ENCODE measurements at places on chromosomes 13 and 19.

DNA sequence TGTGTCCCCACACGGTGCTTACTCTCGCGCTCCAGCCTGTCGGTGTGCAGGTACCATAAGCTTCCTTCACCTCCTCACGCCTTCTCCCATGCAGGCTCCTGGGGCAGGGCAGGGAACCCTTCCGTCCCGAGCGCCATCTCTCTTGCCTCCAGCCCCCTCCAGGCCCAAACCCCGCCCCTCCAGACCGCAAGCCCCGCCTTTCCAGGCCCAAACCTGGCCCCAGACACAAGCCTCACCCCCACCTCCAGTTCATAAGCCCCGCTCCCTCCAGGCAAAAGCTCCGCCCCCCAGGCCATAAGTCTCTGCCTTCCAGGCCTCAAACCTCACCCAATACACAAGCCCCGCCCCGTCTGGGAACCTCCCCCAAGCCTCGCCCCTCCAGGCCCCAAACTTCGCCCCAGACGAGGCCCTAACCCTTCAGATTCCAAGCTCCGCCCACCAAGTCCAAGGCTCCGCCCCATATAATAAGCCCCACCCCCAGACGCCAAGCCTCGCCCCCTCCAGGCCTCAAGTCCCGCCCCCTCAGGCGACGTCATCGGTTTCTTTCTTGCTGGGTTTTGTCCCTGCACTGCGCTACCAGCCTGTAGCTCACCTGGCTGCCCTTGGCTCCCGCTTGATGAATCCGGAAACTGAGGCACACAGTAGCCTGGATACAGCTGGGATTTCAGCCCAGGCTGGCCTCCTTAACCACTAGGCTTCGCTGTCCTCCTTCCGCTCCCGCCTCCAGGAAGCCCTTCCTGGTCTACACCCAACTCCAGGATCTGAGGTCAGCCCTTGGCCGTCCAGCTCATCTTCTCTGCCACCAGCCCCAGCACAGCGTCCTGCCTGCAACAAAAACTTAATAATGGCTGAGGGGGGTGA lies 16.1 kb downstream of the MKNK2 start:
- peak; percentile 70 for DNase-seq

DNA sequence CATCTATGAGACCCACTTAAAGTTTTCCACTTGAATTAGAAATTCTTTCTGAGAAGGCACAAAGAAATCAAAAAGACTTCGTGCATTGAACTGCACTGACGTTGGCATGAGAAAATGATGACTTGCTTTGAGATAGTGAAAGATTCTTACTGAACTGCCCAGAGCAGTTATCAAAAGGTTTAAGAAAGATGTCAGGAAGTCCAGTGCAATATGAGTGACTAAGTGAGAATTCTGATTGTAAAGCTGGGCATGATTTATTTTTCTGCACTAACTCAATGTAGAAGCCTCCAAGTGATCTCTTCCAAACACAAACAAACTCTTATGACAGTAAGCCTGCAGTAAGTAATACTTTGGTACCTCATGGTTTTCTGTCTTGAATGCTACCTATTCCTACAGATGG lies 52.1 kb downstream of the SERTM1 start:
- DNase-seq: no peak

DNA sequence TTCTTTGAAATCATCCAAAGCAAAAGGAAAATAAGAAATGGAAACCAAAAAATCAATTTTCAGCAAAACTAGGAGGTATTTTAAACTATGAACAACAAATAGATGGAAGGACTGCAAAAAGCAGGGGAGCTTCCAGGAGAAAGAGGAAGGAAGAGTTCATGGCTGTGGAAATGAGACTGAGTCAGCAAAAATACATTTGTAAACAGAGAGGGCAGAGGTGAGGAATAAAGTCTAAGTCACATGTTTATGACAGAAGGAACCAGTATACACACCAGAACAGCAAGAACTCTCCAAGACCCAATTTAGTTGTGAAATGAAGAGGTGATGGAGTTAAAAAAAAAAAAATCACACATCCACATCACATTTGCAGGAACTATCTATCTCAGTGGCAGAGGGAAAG lies 69.6 kb downstream of the RNASEH2B start:
- DNase-seq: no peak

- DNase-seq: peak; percentile 38
Measured at GRCh38 chr19:18232540-18233223, 6.4 kb upstream of the PDE4C start.

DNA sequence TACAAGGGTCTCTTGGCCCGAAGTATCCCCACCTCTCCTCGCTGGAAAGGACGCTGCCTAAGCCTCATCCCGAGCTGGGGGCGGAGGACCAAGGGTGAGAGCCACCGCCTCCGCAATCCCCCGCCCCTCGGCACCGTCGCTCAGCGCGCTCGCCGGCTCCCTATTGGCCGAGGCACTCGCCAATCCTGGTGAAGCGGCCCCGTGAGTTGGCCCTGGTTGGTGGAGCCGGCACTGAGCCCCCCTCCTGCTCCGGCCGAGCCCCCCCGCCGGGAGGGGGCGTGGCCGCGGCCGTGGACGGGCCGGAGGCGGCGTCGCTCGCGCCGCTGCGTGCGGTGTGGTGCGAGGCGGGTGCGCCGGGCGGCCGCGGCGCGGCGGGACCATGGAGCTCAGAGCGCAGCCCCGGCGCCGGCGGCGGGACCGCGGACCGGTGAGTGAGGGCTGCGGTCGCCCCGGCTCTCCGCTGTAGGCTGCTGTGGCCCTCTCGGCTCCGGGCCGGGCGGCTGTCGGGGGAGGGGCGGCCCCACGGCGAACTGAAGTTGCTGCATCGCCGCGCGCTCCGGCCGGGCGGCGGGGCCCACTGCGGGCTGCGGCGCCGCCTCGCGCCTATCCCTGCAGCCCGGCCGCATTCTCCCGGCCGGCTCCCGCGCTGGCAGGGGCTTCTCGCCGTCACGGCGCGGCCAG lies at the start of gene WASF3:
WASF3 (plus strand) TSS at position 291 of the 681 bp plus-strand sequence. CDS start 84,588 bp downstream, outside the sequence.
- peak; percentile 97 for DNase-seq

DNA sequence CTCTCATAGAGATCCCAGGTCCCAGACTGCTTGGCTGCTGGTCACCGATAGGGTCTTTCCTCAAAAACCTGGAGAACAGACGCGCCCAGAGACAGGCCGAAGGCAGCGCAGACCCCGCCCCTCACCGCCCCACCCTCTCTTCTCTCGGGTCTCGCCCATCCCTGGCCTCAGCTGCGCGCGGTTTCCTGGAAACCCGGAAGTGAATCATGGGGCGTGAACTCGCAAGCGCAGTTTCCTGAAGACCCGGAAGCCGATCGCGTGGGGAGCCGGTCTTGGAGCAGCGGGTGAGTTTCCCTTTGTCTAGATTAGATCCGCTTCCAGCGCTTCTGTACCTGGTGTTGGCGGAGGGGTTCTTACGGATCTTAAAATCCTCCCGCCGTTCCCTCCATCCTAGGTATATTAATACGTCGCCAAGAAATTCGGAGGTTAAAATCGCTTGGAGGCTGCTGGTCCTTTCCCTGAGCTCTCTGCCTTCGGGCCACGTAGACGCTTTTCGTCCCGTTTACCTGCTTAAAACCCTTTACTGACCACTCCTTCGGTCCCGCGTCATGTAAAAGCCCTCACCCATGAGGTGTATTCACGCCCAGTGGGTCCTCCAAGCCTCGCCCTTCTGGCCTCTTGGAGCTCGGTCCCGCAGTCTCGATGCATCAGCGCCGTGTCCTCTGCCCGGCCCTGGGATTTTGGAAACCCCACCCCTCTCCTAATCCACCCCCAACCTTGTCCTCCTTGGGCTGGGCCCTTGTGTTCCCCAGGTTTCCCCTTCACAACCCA lies at the start of gene ZNF578:
ZNF578 (plus strand) TSS at position 230 of the 771 bp plus-strand sequence. CDS start 48,293 bp downstream, outside the sequence.
- peak; percentile 89 for DNase-seq

DNA sequence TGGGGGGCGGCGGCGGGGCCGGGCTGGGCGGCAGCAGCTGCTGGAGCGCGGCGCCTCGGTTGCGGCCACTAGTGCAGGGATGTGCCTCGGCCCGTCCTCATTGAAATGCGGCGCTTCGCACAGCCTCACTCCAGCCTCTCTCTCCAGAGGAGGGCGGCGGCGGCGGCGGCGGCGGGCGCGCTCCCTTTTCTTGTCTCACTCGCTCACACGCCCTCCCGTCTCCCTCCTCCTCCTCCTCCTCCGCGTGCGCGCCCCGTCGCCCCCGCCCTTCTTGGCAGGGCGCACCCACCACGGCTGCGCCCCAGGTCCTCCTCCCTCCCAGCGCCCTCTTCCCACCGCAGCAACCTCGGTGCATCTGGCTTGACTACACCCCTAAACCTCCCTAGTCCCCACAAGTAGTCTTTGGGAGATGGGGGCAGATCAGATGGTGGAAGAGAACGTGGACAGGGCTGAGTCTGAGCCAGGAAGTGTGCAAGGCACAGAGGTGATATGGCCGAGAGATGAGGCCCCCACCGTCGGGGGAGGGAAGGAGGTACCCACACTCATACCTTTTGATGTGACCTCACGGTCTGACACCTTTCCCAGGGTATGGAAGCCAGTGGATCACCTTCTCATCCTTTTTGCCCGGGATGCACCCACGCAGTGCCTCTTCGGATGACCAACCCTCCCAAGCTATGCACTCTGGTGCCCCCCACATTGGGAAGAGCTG lies at the start of gene DCLK1:
DCLK1 (minus strand) TSS at position 161 of the 709 bp plus-strand sequence.
- peak; percentile 54 for DNase-seq

GRCh38 chr13:90896002-90896401 lies 451.5 kb upstream of the MIR17HG start:
- no peak for DNase-seq

GRCh38 chr19:4389511-4390016 lies 10.8 kb downstream of the SH3GL1 start:
- peak; percentile 27 for DNase-seq

DNA sequence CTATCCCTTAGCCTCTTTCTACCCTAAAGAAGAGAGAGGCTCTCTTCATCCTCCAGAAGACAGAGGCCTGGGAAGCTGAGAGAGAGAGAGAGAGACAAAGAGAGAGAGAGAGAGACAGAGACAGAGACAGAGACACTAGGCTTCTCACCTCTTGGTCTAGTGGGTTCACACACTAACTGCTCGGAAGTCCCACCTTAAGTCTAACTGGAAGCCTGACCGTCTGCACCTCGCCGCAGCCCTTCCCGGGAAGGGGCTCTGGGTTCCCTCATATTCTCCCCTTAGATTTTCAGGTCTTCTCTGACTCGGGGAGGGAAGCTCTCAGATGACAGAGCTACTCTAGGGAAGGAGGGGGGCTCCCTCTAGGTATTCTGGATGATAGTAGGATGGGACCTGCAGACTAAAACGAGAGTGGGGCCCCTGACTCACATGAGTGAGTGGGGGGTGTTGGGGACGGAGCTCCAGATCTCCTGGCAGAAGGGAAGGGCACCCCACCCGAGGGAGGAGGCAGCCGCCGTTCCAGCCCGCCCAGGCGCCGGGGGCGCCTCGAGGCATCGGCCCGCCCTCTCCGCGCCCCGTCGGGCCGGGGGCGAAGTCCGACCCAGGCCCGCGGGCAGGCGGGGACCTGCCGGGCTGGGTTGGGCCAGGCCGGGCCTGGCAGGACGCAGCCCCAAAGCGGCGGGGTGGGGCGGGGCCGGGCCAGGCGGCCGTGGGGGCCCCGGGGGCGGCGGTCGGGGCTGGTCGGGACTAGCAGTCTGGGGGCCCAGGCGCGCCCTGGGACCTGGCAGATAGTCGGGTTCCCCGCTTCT lies 2.0 kb upstream of the JUNB start:
- DNase-seq: peak; percentile 64

DNA sequence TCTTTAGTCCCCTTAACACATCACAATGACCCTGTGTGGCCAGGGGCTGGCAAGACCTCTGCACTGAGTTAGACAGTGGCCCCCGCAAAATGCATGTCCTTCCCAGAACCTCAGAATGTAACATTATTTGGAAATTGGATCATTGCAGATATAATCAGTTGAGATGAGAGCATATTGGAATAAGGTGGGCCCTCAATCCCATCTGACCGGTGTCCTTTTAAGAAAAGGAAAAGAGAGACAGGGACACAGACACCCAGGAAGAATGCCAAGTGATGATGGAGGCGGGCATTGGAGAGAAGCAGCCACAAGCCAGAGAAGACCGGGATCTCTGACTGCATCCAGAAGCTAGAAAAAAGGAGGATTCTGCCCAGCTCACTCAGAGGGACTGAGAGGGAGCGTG lies 1.8 kb downstream of the FAM187B start:
- DNase-seq: peak; percentile 37

GRCh38 chr13:114104655-114105520 lies 27.5 kb downstream of the RASA3 start:
- peak; percentile 31 for DNase-seq

DNA sequence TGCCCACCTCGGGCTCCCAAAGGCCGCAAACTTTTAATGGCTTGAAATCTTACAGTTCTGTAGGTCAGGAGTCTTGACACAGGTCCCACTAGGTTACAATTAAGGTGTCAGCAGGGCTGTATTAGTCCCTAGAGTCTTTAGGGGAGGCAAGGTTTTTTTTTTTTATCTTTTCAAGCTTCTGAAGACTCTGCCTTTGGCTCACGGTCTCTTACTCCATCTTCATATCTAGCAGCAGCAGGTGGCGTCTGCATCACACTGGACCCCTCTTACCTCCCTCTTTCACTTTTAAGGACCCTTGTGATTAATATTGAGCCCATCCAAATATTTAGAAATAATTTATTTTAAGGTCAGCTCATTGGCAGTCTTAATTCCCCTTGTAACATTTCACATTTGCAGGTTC lies 11.6 kb downstream of the MIR17HG start:
- DNase-seq: no peak

DNA sequence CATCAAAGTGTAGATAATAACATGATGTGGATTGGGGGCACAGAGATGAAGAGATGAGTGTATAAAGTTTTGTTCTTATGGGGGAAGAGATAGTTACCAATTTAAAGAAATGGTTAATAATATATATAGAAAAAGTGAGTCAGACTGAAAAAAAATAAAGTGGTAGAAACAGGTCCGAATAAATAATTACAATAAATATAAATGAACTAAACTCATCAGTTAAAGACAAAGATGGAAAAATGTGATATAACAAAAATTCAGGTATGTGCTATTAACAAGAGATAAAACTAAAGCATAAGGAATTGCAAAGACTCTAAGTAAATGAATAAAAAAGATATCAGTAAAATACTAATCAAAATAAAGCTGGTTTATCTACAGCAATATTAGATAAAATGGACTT lies 61.1 kb upstream of the KPNA3 start:
- DNase-seq: no peak

- peak; percentile 61 for DNase-seq
Measured at GRCh38 chr13:97921176-97921816, 32.2 kb upstream of the IPO5 start.

GRCh38 chr13:24264976-24265375 lies 44.4 kb upstream of the C1QTNF9 start:
- DNase-seq: no peak

GRCh38 chr13:30158774-30159445 lies 148.4 kb downstream of the KATNAL1 start:
- DNase-seq: peak; percentile 83

- DNase-seq: no peak
Measured at GRCh38 chr13:36905944-36906343, 14.1 kb downstream of the SMAD9 start.

Measured in GM23248 (cell line).